ENCODE measurements at places on chromosomes 3 and 15.

GRCh38 chr3:180762866-180763265 lies 83.6 kb upstream of the CCDC39 start:
- DNase-seq: no peak

- DNase-seq: no peak
Measured at GRCh38 chr3:147414390-147415138, 5.4 kb downstream of the ZIC1 start.

GRCh38 chr15:39553947-39554693 lies 26.8 kb upstream of the THBS1 start:
- DNase-seq: no peak

- DNase-seq: no peak
Measured at GRCh38 chr3:9940746-9941145, 7.1 kb downstream of the CRELD1 start.

GRCh38 chr3:187968883-187969580 lies 184.9 kb upstream of the LPP start:
- peak; percentile 73 for DNase-seq

GRCh38 chr15:80999623-81000036 lies 1.1 kb upstream of the TLNRD1 start:
- DNase-seq: no peak

DNA sequence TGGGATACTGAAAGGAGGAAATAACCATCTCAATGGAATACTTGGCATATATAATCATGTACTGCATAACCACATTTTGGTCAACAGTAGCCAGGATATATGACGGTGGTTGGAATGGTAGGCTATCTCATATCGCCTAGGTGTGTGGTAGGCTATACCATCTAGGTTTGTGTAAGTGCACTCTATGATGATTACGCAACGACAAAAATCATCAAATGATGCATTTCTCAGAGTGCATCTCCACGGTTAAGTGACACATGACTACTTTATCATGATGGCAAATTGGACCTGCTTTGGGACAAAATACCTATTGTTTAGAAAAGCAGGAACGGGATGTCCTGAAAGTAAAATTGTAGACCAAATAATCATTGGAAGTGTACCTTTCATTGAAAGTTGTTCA lies 2.8 kb downstream of the MYZAP start:
- no peak for DNase-seq

DNA sequence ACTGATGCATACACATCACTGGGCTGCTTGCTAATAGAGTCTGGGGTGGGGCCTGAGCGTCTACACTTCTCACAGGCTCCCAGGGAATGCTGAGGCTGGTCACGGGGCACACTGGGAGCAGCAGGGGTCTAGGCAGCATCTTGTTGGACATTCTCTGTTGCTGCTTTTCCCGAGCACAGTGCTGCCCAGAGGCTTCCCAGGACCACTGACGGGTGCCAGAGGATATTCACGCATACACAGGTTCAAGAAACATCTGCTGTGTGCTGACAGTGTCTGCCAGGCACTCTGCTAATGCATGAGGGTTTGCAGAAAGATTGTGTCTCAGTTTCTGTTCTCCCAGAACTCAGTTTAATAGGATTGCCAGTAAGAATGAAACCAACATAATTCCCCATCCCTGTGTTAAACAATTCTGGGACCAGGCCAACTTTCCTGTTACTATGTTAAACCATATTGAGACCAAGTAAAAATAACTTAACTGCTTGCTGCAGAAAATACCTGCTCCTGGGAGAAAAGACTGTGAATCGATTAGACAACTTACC lies 23.9 kb upstream of the BCL2L10 start:
- DNase-seq: no peak
